H7 (cell line): ENCODE measurements at places on chromosomes 6 and 20. TPM values are rescaled to one million over a fixed set of nuclear protein-coding genes. Genes with fewer than 3 reads are reported as not detected.

DNA sequence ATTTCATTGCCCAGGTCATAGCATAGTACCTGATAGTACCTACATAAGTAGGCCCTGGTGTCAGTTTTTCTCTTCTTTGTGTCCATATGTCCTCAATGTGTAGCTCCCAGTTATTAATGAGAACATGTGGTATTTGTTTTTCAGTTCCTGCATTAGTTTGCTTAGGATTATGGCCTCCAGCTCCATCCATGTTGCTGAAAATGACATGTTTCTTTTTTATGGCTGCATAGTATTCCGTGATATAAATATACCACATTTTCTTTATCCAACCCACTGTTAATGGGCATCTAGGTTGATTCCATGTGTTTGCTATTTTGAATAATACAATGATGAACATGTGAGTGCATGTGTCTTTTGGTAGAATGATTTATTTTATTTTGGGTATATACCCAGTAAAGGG, 641.6 kb downstream of the RFPL4B start:
- DNase-seq = no peak

- DNase-seq = no peak
Measured at GRCh38 chr6:7085911-7086310, 21.9 kb upstream of the RREB1 start.

- no peak for DNase-seq
Measured at GRCh38 chr6:63998991-63999390, 363.4 kb downstream of the PHF3 start.

MEP1A gene
- total RNA-seq = not detected in 2 replicates

TRIM15 gene
- total RNA-seq = 0.55 TPM in 1 of 2 replicates, not detected in the other
